ENCODE measurements at places on chromosomes 2 and 18.

DNA sequence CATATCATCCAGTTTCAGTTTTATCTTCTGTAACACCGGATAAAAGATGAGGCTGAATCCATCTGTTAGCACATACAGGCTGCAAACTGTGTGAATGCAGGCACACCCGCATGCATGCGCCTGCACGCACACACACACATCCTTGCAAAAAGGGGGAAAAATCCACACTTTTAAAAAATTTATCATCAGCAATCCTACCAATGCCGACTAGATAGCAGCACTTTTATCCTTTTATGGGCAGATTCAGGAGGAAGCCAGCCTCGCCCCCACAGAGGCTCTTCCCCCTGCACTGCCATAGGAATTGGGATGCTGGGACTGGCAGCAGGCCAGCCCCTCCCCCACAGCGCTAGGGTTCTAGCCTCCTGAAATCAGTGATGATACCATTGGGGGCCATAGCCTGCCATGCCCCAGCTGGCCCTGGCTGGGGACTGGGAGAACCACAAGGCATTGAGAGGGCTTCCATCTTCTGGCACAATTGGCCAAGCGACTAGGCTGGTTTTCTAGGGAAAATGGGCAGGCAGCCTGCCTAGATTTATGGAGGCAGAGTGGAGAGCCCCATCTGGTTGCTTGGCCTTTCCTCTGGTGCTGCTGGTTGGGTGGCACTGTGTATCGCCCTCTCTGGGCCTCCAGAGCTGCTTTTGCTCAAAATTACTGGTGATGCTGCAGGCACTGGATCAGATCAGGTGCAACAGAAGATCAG lies 25.5 kb downstream of the CYRIA start:
- DNase-seq: no peak

DNA sequence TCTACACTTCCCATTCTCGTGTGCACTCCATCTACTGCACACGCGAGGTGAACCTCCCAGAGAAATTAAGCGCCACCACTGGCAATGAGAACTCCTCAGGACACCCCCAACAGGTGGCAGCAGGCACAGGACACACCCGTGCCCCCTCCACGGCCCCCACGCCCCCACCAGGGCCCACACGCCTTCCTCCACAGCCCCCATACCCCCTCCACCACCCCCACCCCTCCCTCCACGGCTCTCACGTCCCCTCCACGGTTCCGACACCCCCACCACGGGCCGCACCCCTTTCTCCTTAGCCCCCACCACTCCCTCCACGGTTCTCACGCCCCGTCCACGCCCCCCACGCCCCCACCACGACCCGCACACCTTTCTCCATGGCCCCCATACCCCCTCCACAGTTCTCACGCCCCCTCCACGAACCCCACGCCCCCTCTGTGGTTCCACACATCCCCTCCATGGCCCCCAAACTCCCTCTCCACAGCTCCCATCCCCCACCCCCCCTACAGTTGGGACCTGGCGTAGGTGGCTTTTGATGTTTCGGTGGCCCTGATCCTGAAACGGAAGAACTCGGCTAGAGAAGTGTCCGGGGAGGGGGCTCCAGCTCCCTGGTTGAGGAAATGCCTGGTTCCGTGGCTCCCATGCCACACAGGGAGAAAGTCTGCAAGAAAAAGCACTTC lies 110.8 kb downstream of the ZNF516 start:
- DNase-seq: no peak

GRCh38 chr2:160516547-160517365 lies 23.1 kb upstream of the RBMS1 start:
- DNase-seq: no peak

DNA sequence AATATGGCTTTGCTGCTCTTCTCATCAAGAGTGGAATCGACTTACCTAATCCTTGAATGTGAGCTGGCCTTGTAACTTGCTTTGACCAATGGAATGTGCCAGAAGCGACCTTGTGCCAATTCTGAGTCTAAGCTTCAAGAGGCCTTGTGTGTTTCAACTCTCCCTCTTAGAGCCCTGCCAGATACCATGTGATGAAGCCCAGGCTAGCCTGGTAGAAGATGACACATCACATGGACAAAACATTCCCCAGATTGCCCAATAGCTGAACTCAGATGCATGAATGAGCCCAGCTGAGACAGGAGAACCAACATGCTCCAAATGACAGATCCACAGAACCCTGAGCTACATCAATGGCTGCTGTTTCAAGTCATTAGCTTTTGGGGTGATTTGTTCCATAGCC lies 4.2 kb upstream of the KLHL14 start:
- DNase-seq: no peak

DNA sequence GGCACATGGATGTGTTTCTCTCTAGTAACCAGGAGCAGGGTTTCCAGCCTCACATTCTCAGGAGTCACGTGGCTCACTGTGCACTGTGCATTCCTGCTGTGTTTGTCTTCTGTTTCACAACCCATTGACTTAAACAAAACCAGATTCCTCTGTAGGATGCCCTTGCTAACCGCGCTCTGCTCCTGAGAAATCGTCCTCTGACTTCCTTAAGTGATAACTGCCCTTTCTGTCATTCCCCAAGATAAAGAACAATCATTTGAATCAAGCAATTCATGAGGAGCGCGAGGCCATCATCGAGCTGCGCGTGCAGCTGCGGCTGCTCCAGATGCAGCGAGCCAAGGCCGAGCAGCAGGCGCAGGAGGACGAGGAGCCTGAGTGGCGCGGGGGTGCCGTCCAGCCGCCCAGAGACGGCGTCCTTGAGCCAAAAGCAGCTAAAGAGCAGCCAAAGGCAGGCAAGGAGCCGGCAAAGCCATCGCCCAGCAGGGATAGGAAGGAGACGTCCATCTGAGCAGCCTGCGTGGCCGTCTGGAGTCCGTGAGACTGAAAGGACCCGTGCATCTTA lies 60.2 kb downstream of the RALBP1 start:
- peak; percentile 92 for DNase-seq

DNA sequence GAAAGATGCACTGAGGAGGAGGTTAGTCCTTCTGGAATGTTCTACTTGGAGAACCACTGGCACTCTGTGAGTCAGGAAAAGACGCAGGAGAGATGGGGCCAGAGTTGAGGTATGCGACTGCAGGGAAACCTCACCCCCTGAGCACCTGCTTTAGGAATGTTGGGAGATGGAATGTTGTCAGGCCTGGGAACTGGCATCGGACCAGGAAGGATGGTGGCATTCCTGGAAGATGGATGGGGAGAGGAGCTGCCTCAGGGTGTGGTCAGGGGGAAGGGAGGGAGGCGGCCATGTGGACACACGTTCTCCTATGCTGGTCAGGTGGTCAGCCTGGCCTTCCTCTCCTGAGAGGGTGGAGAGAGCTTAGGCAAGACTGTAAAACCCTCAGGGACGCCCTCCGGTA lies 146.3 kb downstream of the CELF4 start:
- DNase-seq: no peak

DNA sequence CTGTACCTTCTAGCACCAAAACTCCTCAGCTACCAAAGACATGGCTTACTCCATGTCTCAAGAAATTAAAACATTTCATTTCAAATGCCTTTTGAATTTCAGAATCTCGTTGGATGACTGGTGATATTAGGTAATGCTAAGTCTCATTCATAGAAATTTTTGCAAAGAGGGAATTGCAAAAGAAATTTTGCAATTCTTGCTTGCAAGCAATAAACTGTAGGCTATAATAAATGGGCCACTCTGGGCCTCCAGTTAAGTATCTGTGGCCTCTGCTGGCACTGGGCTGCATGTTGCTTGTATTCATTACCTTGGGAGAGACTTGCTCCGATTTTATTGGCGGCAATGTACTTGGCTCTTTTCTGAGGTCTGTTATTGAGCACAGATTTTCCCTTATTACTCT lies 2.8 kb upstream of the LCLAT1 start:
- DNase-seq: no peak

GRCh38 chr2:9770308-9771100 lies 72.8 kb upstream of the TAF1B start:
- peak; percentile 57 for DNase-seq

All from fibroblast of skin of left quadriceps (primary cell).